ENCODE measurements at places on chromosomes 7 and 10. TPM values are rescaled to one million over a fixed set of nuclear protein-coding genes. Genes with fewer than 3 reads are reported as not detected.

Gene OGDHL
- total RNA-seq, result 0.18 TPM

- no peak for DNase-seq
Observed at GRCh38 chr10:94239696-94240095, 123.0 kb downstream of the NOC3L start.

GRCh38 chr10:92993699-92994272 lies 66.8 kb upstream of the CYP26C1 start:
- DNase-seq, result no peak

Gene CACNA2D1
- total RNA-seq, result 21.9 TPM

Gene SUN3
- total RNA-seq, result not detected

Gene SGPL1
- 26.7 TPM for total RNA-seq

DNA sequence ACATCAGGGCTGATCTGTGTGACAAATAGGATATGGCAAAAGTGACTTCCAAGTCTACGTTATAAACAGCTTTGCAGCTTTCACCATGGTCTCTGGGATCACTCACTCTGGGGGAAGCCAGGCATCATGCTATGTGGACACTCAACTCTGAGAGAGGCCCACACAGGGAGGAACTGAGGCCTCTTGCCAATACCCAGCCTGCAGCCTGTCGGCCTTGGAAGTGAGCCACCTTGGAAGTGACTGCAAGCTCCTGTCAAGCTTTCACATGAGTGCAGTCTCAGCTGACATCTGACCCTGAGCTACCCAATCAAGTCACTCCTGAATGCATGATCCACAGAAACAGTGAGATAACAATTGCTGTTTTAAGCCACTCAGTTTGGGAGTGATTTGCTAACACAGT lies 56.5 kb downstream of the MMRN2 start:
- DNase-seq, result peak; percentile 83

Gene NEUROD6
- total RNA-seq, result not detected

- no peak for DNase-seq
Observed at GRCh38 chr10:52082307-52082706, 231.8 kb upstream of the DKK1 start.

Gene SEC61A2
- 6.8 TPM for total RNA-seq

DNA sequence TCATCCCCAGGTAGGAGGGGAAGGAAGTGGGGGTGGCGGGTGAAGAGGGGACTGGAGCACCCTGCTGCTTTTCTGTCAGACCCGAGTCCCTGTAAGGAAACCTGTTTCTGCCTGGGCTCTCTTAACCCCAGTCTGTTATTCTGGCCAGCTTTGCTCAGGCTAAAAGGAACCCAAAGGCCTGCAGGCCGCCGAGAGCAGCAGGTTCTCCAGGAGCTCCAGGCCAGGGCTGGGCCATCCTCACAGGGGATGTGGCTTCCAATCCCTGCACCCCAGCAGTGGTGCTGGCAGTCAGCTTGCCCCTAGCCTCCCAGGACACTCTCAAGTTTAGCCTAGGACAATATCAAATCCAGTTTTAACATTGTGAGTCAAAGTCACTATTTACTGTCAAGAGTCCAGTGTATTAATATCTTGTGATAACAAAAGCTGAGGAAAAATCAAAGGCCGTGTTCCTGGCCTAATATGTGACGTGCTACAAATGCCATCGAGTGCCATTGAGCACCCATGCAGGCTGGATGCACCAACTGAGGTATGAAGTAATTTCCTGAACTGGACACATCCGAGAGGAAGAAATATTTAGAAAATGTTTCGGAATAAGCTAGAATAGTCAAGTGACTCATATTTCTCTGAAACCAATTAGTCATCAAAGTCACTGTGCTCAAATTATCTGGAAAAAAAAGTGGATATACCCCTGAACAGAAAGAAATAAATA lies 7.0 kb downstream of the PKD1L1 start:
- DNase-seq, result peak; percentile 71

- no peak for DNase-seq
Observed at GRCh38 chr7:118862740-118863139, 638.2 kb downstream of the ANKRD7 start.

GRCh38 chr10:121154846-121155245 lies 303.7 kb downstream of the WDR11 start:
- DNase-seq, result no peak

- DNase-seq, result no peak
Observed at GRCh38 chr10:109430799-109431198, 492.5 kb downstream of the XPNPEP1 start.

- no peak for DNase-seq
Observed at GRCh38 chr7:121303422-121304101, 25.2 kb upstream of the WNT16 start.

DNA sequence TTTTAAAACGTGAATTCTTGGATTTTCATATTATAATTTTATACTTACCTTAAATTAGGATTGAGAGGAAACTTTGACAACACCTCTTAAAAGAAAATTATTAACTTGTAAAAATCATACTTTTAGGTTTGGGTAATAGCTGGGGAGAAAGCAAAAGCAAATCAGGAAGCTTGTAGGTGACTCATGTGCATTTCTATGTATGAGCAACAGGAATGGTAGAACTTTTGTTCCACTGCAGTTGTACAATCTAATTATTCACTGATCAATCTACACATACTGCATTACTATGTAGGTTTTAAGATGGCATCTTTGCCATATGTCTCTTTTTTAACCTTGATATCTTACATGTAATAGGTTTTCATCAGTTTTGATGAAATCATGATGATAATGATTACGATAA lies 223.2 kb downstream of the PRKG1 start:
- DNase-seq, result peak; percentile 74

DNA sequence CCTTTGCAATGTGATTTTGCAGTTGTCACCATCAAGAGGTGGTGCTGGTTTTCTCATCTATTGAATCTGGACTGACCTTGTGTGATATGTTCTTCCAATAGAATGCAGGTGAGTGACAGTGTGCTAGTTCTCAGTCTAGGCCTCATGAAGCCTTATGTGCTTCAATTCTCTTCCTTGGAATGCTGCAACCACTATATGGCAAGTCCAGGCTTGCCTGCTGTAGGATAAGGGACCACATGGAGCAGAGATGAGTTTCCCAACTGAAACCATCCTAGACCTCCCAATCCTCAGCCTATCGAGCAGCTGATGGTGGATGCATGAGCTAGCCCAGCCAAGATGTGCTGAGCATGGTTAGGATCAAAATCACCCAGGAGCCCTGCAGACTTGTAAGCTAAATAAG lies 32.6 kb upstream of the ARHGAP21 start:
- DNase-seq, result no peak

Gene CCL24
- not detected for total RNA-seq

GRCh38 chr7:38310591-38311101 lies 37.2 kb upstream of the TARP start:
- DNase-seq, result no peak

GRCh38 chr7:39746103-39746819 lies 122.9 kb downstream of the RALA start:
- DNase-seq, result peak; percentile 83

DNA sequence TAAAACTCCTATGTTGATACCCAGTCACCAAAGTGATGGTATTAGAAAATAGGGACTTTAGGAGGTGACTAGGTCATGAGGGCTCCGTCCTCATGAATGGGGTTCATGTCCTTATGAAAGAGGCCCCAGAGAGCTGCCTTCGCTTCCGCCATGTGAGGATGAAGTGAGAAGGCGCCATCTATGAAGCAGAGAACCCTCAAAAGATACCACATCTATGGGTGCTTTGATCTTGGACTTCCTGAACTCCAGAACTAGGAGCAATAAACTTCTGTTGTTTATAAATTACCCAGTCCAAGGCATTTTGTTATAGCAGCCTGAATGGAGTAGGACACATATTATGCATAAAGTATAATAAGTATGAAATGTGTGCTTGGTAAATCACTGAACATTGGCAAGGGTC lies 8.1 kb upstream of the PDSS1 start:
- DNase-seq, result no peak

DNA sequence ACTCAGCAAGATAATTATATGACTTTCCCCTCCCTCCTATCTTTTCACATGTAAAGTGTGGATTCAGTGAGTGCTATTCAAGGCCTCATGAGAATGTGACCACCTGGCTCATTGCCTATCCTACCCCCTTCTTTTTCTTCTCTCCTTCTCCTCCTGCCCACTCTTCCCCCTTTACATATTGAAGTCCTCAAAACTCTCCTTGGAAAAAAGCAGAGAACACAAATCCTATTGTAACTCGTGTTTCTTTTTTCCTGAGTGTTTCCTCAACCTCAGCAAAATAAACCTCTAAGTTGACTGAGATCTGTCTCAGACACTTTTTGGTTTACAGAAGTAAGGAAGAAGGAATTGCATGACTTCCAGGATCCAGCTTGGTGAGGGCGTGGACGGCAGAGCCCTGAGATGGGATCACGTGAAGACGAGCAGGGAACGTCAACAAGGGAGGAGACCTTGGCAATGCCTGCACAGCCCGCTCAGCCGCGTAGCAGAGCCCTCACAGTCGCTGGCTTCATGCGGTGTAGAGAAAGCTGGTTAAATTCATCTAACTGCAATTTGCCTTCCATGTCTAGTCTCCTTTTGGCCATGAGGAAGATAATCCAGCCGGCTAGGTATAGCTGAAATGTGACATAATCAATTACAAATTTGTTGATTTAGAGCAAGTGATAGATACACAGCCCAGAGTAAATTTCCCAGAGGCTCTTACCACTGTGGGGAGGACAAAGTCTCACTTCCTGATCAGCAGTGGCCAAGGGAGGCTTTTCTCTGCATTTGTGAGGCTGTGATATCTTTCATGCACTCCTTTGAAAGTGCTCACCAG lies 75.7 kb downstream of the LYZL2 start:
- peak; percentile 11 for DNase-seq

Gene KLF14
- not detected for total RNA-seq

DNA sequence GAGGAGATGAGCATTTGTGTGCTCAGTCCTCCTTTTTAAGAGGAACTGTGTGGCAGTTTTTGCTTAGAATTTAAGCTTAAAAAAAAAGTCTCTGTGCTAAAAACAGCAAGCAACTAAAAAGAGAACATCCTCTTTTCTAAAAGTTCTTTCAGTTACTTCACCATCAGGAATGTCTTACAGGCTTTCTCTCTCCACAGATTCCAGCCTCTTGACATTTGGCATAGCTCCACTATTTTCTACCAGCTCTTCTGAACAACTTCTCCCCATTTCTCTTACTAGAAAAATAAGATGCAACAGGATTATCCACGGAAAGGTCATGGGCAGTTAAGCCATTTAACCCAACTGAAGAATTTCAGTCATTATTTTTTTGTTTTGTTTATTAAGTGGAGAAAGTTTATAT lies 13.2 kb downstream of the PCLO start:
- DNase-seq, result peak; percentile 1

DNA sequence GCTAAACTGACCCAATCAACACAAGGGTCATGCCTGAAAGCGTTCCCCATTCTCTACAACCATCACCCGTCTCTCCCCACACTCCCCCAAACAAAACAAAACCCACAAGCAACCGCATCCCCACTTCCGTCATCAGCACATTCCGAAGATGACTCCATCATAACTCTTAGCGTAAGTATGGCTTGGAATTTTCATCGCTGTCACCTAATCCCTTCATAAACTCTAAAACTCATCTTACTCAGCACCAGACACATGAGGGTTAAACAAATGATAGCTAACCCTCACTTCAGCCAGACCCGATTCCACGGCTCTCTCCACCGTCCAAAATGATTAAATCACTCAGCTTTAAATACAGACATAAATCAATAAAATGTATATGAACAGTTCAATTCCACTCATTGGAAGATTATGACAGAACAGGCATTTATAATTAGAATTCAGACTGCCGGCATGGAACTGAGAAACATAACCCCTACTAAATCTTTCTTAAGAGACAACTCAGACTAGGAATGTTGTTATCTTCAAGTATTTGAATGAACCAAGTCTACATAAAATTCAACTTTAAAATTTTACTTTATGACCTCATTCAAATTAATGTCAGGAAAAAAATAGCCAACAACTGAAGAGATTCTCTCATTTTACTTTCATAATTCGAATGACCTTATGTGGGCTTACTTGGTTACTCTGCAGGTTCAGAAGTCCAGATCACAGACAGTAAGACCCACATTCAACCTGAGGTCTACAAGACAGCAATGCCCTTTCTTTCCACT lies 215.9 kb downstream of the PARD3 start:
- DNase-seq, result peak; percentile 91

DNA sequence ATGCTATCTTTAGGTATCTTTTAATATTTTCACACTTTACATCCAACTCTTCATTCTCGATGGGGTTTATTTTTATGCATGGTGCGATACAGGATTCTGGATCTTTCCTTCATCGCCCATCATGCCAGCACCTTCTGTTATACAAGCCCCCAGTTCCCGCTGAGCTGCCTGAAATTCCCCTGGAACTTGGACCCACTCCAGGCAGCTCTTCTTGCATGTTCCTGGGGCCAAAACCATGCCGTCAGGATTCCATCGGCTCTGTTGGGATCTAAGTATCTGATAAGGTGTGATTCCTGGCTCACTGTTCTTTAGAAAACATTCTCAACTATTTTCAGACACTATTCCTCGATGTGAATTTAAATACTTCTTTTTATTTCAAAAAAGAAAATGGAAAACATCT lies 40.5 kb upstream of the PPP2R2D start:
- no peak for DNase-seq

DNA sequence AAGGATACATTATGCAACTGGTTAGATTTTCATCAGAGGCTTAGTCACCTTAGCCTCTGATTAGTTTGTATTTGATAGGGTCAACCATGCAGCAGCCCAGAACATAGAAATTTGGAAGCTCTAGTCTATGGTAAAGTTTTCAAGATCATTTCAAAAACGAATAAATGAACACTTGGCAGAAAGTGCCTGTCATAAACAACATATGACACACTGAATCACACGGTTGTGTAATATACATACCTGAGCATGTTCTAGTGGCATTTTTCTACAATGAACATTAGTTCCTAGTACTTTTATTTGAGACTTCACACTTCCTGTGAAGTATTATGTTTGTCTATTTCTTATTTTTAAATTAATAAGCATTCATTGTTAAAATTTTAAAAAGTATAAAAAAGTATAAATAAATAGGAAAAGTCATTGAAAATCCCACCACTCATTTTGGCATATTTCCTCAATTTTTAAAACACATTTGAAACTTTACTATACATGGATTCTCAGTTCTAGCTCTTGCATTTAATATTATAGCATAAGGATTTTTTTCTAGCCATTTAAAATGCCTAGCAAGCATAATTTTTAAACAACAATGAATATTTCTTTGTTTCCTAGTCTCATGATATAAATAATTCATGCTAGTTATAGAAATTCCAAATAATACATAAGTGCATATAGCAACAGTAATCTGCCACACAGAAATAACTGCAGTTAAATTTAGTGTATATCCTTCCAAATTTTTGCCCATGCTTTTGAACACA lies 25.7 kb upstream of the PRPS1L1 start:
- no peak for DNase-seq

GRCh38 chr10:75294031-75294437 lies 58.3 kb upstream of the COMTD1 start:
- DNase-seq, result no peak

Gene SLC29A4
- 2.5 TPM for total RNA-seq

Gene SMARCD3
- 37.5 TPM for total RNA-seq

Gene TECTB
- total RNA-seq, result not detected

Data from IMR-90 (cell line).